ENCODE measurements at places on chromosomes 13 and 19.

GRCh38 chr19:43311706-43312105, 41.8 kb upstream of the CD177 start:
- no peak for DNase-seq

DNA sequence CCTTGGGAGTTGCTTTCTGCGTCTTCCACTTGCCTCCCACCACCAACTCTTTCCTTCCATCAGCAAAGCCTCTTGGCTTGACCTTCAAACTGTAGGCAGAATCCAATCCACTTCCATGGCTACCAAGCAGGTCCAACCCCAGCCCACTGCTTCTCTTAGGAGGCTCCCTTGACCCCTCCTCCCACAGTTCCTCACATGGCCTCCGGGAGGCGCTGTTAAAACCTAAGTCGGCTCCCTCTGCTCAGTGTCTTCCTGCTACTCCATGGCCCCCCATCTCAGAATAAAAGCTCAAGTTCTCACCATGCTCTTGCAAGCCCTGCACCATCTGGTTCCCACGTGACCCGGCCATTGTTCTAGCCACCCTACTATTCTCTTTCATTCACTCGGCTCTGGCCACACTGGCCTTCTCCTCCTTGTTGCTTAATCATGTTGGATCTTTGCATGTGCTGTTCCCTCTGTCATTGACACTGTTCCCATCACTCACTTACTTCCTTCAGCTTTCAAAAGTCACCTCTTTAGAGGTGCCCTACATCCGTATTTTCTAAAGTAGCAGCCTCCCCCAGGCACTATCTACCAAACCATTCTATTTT, 7.5 kb downstream of the IZUMO2 start:
- no peak for DNase-seq

- DNase-seq: no peak
Measured at GRCh38 chr13:79385694-79386093, 20.4 kb downstream of the RBM26 start.

DNA sequence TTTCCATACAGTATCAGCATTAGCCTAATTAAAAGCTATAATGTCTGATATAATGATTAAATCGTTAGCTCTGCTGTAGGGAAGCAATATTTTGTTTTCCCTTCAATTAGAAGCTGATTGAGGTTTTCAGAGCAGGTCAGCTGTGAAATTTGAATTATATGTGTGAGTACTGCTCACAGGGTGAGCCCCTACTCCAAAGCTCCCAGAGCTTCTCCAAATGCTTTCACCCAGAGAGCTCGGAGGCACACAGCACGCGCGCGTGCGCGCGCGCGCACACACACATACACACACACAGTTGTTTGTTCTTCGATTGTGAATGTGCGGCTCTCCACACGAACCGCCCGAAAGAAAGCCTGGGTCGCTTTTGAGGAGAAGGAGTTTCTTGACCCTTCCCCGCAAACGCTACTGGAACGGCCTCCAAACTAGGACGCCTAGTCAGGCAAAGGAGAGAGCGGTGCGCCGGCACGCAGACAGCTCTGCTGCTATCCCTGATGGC, 4.8 kb upstream of the SOX1 start:
- no peak for DNase-seq

- DNase-seq: no peak
Measured at GRCh38 chr13:42735010-42735409, 46.4 kb upstream of the FAM216B start.

- no peak for DNase-seq
Measured at GRCh38 chr13:58343076-58343475, 711.5 kb downstream of the PCDH17 start.

DNA sequence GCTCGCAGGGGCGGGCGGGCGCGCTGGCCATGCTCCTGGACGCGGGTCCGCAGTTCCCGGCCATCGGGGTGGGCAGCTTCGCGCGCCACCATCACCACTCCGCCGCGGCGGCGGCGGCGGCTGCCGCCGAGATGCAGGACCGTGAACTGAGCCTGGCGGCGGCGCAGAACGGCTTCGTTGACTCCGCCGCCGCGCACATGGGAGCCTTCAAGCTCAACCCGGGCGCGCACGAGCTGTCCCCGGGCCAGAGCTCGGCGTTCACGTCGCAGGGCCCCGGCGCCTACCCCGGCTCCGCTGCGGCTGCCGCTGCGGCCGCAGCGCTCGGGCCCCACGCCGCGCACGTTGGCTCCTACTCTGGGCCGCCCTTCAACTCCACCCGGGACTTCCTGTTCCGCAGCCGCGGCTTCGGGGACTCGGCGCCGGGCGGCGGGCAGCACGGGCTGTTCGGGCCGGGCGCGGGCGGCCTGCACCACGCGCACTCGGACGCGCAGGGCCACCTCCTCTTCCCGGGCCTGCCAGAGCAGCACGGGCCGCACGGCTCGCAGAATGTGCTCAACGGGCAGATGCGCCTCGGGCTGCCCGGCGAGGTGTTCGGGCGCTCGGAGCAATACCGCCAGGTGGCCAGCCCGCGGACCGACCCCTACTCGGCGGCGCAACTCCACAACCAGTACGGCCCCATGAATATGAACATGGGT, 599 bp downstream of the ZIC2 start:
- no peak for DNase-seq

- DNase-seq: no peak
Measured at GRCh38 chr13:107379407-107380155, 811.6 kb upstream of the ARGLU1 start.

GRCh38 chr19:39643591-39643990, 12.1 kb upstream of the LGALS16 start:
- DNase-seq: no peak

DNA sequence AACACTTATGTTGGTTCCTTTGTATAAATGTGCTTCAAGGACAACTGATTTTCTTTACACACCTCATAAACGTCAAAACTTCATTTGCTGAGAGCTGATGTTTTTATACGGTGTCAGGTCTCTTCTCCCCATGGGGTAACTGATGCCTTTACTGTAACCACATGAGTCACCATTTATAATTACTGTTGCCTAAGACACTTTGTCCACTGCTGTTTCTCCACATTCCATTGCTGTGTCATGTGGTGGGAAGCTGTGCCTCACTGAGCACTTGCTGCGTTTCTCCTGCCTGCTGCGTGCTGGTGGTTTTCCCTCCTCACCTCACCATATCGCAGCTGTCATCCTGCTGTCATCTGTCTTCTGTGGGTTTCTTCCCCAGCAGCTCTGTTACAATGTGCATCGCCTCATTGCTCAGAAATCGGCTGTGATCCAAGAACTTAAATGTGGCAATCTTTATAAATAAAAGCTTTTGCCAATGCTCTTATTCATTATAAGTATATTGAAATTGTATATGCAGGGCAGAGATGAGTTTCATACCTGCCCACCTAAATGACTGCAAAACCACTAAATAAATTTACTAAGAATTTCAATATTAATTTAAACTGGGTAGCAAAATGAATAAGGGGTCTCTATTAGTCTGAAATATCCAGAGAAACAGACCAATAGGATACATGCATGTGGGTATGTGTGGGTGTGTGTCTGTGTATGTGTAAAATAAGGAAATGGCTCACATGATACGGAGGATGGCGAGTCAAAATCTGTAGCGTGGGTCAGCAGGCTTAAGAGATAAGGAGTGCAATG, 547.0 kb upstream of the SLITRK5 start:
- peak; percentile 47 for DNase-seq

DNA sequence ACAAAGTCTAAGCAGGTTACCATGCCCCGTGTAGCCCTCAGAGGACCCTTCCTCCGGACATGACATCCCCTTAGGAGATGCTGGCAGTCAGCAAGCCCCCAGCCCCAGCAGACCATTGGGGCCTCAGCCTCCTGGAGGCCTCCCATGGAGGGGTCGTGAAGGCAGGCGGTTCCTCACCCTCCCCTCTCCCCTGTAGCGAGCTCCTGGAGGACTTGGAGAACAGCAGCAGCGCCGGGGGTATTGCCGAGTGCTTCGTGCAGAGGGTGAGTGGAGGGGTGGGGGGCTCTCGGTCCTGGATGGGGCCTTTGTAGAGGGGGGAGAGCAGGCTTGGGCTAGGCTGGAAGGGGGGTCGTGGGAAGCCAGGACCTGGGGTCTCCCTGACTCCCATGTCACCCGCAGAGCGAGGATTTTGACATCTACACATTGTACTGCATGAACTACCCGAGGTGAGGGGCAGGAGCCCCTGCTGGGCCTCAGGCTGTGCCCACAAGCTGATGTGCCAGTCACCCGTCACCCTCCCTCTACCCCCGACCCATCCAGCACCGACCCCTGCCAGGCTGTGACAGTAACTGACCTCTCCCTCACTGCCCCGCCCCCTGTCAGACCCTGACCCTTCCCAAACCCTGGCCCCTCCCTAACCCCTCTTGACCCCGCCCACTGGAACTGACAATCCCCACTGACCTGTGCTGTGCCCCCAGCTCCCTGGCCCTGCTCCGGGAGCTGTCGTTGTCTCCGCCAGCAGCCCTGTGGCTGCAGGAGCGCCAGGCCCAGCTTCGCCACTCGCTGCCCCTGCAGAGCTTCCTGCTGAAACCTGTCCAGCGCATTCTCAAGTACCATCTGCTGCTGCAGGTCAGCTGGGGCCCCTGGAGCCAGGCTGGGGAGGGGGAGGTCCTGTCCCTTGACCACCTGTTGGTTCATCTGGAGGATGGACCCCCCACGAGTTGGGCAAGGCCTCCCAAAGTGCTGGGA, 4.0 kb downstream of the PLEKHG2 start:
- DNase-seq: no peak

DNA sequence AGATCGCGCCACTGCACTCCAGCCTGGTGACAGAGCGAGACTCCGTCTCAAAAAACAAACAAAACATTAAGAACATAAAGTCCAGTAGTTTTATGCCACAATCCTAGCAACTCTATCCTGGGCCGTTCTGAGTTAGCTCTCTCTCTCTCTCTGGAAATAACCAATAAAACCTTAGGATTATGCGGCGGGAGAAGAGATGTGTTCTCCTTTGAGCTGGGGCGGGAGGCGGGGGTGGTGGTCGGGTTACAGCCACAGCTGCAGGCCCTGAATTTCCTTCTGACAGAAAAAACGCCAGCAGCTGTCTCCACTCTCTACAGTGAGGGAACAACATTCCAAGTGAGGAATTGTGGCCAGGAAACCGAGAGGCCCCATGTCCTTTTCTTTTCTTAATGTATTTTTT, 9.1 kb upstream of the PNMA8A start:
- peak; percentile 99 for DNase-seq

DNA sequence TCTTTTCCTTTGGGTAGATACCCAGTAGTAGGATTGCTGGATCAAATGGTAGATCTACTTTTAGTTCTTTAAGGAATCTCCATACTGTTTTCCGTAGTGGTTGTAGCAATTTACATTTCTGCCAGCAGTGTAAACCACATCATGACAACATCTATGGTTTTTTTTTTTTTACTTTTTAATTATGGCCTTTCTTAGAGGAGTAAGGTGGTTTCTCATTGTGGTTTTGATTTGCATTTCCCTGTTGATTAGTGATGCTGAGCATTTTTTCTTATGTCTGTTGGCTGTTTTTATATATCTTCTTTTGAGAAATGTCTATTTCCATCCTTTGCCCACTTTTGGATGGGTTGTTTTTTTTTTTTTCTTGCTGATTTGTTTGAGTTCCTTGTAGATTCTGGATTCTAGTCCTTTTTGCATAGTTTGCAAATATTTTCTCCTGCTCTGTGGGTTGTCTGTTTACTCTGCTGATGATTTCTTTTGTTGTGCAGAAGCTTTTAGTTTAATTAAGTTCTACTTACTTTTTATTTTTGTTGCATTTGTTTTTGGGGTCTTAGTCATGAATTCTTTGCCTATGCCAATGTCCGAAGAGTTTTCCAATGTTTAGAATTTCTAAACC, 38.8 kb downstream of the TDRD3 start:
- no peak for DNase-seq

DNA sequence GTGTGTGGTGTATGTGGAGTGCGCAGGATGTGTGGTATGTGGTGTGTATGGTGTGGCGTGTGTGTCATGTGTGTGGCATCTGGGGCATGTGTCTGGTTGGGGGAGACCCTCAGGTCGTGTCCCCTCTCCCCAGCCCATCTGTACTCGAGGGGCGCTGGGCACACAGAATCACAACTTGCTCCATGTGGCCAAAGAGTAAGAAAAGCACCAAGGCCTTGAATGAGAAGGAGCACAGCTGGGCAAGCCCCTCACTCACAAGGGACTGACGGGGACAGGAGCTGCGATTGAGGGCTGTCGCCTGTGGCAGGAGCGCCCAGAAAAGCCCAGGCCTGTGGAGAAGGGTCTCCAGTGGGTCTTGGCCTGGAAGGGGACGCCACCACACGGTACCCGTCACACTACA, 62.8 kb downstream of the PEPD start:
- DNase-seq: no peak

- no peak for DNase-seq
Measured at GRCh38 chr13:26523007-26523406, 34.5 kb upstream of the WASF3 start.

DNA sequence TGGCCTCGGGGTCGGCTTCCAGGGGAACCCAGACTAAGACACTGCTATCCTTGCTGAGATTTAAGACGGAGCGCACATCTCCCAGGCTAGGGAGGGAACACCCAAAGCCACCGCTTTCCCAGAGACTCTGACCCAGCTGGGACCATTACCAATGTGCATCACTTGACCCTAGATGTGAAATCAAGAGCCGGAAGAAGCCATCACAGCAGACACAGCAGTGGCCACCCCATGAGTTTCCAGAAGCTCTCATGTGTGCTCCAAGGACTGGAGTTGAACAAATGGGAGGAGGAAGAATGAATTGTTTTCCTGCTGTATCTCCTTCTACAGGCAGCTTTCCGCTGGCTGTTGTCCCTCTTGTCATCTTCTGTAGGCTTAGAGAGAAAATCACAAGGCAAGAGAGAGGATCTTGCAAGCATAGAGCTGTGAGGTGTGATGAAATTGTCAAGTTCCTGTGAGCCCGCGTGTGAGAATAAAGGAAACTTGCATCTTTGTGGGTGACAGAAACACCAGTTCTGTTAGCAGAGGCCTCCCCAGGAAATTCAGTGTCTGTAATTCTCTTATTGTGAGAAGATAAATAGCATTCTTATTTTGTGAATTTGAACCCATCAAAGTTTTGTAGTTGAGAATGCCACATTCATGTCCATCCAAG, 711.8 kb downstream of the UQCRFS1 start:
- DNase-seq: no peak

GRCh38 chr19:41128692-41129091, 14.5 kb downstream of the CYP2F1 start:
- no peak for DNase-seq

DNA sequence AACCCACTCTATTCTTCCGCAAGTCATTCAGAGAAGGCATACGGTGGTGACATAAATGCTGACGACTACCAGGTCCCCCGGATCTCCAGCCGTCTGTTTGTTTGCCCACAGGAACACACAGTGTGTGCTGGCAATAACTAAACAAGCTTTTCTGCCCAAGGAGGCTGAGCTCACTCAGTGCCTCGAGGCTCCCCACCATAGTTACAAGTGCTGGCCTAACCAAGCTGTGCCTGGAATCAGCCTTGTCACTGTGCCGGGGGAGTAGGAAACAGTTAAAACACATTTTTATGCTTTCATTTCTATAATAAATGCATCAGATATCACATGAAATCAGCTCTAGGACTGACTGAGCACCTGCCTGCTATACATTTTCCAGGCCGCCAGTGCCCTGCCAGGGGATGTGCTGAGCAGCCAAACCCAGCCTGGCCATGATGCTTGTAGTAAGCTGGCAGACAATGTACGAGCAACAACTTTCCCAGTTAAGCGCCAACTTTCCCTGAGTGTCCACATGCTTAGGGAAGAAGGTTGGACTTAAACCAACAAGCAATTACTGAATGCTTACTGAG, 28.1 kb downstream of the BRD4 start:
- no peak for DNase-seq

- DNase-seq: no peak
Measured at GRCh38 chr13:95627590-95627989, 16.9 kb downstream of the DZIP1 start.

GRCh38 chr13:95226932-95227695, 74.1 kb downstream of the ABCC4 start:
- DNase-seq: no peak

- DNase-seq: no peak
Measured at GRCh38 chr13:69676286-69676685, 431.3 kb upstream of the ATXN8OS start.

- no peak for DNase-seq
Measured at GRCh38 chr13:50919277-50919676, 9.7 kb downstream of the RNASEH2B start.

Data from lung (tissue), 17 donors.